ENCODE measurements at places on chromosomes 7 and 10.

- no peak for DNase-seq
These were observed 51.5 kb downstream of the CCNY start for GRCh38 chr10:35387768-35388167.

DNA sequence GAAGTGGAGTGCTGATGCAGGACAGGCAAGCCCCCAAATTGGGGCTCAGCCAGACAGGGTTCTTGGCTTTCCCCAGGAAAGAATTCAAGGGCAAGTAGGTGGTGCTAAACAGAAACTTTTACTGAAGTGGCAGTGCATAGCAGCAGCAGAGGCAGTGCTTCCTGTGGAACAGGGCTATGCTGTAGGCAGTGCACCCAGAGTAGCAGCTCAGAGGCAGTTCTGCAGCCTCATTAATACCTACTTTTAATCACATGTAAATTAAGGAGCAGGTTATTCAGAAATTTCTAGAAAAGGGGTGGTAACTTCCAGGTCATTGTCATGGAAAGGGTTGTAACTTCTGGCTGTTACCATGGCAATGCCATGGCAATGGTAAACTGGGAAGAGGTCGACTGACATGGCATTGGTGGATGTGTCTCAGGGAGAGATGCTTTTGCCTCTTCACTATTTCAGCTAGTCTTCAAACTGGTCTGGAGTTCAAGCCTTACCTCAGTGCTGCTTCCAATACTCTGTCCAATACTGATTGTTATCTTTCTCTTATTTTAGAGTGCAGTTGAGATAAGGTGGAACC is 29.2 kb downstream of the PRSS58 start:
- DNase-seq = no peak

- no peak for DNase-seq
These were observed 21.9 kb downstream of the RAB19 start for GRCh38 chr7:140425718-140426117.

DNA sequence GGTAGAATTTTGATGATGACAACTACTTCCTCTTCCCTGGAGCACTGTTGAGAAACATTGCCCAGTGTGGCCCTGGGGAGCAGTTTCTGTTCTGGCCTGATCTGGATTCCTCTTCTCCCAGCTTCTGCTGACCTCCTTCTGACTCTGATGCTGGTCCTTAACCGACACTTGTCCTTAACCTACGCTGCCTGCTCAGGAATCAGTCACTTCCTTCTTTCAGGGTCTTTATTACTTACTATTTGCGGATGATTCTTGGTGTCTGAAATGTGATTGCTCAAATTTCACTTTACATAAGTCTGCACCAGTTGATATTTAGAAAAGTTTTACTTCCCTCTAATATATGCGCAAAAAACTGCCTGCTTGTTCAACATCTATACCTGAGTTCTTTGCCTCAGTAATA is 164.1 kb downstream of the PTEN start:
- no peak for DNase-seq

- no peak for DNase-seq
These were observed 19.6 kb upstream of the AKR1C2 start for GRCh38 chr10:5023177-5023805.

- no peak for DNase-seq
These were observed 34.0 kb downstream of the FAM20C start for GRCh38 chr7:226281-226895.

DNA sequence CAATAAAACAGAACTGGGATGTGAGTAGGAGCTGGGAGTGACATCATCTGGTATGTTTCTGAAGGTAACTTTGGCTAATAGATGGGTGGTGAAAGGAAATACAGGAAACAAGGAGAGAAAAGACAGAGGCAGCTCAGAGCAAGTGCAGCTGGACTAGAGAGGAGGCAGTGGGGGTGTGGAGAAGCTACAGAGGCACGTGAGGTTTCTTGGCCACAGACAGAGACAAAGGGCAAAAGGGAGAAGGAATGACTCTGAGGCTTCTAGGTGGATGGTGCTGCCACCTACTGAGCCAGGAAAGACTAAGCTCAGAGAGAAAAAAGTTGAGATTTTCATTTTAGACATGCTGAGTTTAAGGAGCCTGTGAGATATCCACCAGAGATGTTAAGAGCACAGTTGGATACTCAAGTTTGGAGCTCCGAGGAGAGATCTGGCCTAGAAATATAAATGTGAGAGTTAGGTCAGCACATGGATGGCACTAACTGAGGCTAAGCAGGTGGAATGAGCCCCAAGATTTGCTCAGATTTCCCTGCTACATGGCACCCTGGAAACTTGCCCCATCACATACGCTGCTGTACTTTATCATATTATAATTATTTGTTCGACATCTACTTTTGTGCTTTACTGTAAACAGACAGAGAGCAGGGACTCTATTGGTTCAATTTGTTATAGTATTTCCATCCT is 293.0 kb upstream of the IMMP2L start:
- no peak for DNase-seq

DNA sequence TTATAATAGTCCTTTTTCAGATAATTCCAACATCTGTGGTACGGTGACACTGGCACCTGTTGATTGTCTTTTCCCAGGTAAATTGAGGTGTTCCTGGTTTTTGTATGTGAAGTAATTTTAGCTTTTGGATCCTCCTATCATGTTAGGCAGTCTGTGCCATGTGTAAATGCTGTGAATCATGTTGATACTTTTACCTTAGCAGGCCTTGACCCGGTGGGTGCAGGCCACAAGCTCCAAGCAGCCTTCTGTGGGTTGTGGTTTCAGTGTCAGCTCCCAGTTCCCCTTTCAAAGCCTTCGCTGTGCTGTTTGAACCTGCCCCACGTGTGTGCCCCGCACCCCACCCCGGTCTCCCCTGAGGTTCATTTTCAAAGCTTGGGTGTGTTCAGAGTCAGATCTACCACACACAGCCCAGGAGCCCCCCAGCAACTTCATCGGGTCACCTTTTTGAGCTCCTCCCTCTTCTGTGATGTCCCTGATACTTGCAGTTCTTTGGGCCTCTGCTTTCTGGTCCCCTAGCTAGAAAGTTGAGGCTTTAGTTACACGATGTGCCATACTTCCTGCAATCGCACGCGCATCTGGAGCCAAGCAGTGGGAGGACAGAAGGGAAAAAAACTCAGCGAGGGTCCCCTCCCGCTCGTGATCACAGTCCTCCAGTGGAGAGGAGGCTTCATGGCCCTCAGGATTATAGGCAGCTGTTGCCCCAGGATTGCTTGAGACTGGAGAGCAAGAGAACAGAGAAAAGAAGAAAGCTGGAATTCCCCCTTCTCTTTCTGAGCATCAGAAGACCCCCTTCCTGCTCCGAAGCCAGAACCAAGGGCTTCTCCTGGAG is 8.7 kb upstream of the BHLHA15 start:
- DNase-seq = no peak

DNA sequence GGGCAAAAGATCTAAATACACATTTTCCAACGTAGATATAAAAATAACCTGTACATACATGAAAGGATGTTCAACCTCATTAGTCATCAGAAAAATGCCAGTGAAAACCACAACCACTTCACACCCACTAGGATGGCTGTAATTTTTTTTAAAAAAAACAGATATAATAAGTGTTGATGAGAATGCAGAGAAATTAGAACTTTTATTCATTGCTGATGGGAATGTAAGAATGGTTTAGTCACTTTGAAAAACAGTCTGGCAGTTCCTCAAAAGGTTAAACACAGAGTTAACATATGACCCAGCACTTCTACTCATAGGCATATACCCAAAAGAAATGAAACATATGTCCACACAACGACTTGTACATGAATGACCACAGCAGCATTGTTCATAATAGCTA is 32.3 kb upstream of the PRKCQ start:
- no peak for DNase-seq

- DNase-seq = no peak
These were observed 891.9 kb upstream of the MBL2 start for GRCh38 chr10:53664282-53665019.

GRCh38 chr10:120607016-120607709 is 150.1 kb downstream of the PLPP4 start:
- DNase-seq = no peak

GRCh38 chr10:69472544-69472943 is 21.3 kb downstream of the TSPAN15 start:
- no peak for DNase-seq

DNA sequence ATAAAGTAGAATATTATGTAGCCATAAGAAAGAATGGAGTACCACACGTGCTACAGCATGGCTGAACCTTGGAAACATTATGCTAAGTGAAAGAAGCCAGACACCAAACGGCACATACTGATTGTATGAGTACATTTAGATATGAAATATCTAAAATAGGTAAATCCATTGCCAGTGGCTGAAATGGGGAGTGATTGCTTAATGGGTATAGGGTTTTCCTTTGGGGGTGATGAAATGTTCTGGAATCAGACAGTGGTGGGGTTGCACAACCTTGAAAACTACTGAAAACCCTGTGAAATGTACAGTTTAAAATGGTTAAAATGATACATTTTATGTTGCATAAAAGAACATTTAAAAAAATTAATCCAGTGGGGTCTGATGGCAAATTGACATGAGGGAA is 667.9 kb downstream of the AUTS2 start:
- DNase-seq = no peak

DNA sequence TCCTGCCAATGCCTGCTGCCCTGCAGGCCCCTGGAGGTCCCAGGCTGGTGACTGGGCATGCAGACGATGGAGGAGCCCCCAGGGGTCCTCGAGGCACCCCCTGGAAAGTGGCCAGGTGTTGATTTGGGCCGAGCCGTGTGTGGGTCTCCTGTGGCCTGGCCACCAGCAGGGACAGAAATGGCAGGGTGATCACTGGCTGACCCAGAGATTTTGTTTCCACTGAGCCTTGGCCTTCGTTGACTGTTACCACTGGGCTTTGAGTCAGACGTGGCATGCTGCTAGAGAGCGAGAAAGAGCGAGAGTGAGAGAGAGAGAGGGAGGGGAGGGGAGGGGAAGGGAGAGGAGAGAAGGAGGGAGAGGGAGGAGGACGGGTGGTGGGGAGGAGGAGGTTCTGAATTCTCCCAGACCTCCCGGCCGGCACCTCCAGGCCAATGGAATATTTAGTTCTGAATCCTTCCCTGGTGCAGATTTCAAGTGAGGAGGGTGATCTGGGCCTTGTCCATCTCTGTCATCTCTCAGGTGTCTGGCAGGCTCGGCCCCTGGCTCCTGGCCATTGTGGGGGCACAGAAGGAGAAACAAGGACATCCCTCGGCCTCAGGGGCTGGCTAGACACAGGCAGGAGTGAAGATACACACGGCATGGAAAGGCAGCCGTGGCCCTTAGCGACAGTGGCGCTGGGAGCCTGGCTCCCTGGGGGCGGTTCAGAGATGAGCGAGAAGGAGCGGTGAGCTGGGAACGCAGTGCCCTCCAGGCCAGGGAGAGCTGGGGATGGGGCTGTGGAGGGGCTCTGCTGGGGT is 58.2 kb downstream of the GLRX3 start:
- DNase-seq = no peak

DNA sequence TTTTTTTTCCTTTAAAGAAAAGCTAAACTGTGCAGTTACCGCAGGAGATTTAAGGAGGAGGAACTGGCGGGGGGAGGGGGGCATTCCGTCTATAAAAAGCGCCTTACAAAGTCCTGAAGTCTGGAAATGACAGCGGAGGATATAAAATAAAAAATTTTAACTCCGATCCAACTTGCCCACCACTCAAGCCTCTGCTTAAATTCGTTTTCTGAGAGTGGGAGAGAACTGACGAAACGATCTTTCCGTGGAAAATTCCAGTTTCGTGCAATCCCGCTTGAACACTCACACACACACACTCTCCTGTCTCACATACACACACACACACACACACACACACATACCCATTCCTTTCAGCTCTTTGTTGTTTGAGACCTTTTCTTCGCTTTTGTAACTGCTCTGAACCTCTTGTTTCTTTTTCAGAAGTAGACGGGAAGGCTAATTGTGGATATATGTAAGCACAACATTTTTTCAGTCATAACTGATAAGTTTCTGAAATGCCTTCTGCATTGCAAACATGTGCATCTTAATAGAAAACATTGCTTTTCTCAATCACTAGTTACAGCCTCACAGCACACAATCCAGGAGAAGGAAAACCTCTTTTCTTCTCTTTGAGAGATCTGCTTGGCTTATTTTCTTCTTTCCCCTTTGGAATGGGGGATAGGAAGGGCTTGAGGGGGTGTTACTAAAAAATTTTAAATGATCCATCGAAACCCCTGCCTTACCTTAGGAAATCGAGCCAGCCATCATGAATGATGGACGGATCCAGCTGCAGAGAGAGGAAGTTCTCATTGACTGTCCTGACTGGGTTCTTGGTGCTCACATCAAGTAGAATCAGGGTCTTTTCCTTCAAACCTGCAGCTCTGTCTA is 628 bp downstream of the HPSE2 start:
- DNase-seq = no peak

DNA sequence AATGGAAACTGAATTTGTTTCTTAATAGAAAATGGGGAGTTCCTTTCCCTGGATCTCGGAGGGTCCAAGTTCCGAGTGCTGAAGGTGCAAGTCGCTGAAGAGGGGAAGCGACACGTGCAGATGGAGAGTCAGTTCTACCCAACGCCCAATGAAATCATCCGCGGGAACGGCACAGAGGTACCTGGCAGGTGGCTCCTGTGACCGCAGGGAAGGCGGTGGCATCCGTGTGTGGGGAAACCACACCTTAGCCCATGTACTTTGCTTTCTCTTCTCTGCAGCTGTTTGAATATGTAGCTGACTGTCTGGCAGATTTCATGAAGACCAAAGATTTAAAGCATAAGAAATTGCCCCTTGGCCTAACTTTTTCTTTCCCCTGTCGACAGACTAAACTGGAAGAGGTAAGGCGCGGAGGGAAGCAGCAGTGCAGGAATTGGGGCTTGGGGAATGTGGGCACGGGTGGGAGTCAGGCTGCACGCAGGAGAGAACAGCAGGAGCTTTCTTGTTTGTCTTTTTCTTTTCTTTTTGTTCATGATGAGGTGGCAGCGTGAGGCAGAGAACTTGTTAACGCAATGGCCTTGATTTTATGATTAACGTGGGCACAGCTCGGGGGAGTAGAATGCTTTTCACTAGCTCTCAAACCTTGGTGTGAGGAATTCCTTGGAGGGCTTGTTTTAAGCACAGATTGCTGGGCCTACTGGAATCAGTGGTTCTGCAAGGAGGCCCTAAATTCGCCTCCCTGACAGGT is 12.8 kb downstream of the HKDC1 start:
- DNase-seq = no peak

GRCh38 chr10:18505456-18506118 is 145.8 kb downstream of the NSUN6 start:
- DNase-seq = no peak

GRCh38 chr7:42214060-42214679 is 22.8 kb downstream of the GLI3 start:
- DNase-seq = no peak
